ENCODE measurements at places on chromosomes 4 and X. TPM values are rescaled to one million over a fixed set of nuclear protein-coding genes. Genes with fewer than 3 reads are reported as not detected.

Gene KIT
- total RNA-seq, result 2.1 TPM

GRCh38 chr4:128538111-128538882, 250.7 kb upstream of the PGRMC2 start:
- no peak for DNase-seq
- no peak overlapping the region for H3K27ac ChIP-seq
- no peaks in the 10 kb centered on the region for H3K4me1 ChIP-seq
- no peaks in the 10 kb centered on the region for H3K27me3 ChIP-seq
- H3K4me3 ChIP-seq, result no peak overlapping the region

- H3K36me3 ChIP-seq, result no peaks in the 10 kb centered on the region
- DNase-seq, result no peak
- no peaks in the 10 kb centered on the region for H3K27me3 ChIP-seq
These were observed 16.5 kb upstream of the PACRGL start for GRCh38 chr4:20683766-20684165.

DNA sequence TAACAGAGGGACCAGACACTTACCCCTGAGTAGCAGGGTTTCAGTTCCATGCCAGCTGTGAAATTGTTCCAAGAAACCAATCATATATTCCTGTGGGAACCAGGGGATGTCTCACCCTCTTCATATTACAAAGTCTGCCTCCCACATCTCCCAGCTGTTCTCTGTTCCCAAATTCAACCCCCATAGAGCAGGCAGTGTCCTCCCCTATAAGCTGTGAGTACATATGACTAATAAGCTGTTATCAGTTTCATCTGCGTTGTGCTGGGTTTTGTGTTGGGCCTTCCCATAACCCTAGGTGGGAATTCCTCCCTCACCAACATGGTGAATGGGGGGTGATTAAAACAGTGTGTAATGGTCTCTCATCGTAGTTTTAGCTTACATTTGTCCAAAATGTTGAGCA, 41.0 kb downstream of the CEP44 start:
- H3K4me1 ChIP-seq, result no peaks in the 10 kb centered on the region
- no peaks in the 10 kb centered on the region for H3K36me3 ChIP-seq
- H3K27me3 ChIP-seq, result no peaks in the 10 kb centered on the region
- DNase-seq, result no peak

DNA sequence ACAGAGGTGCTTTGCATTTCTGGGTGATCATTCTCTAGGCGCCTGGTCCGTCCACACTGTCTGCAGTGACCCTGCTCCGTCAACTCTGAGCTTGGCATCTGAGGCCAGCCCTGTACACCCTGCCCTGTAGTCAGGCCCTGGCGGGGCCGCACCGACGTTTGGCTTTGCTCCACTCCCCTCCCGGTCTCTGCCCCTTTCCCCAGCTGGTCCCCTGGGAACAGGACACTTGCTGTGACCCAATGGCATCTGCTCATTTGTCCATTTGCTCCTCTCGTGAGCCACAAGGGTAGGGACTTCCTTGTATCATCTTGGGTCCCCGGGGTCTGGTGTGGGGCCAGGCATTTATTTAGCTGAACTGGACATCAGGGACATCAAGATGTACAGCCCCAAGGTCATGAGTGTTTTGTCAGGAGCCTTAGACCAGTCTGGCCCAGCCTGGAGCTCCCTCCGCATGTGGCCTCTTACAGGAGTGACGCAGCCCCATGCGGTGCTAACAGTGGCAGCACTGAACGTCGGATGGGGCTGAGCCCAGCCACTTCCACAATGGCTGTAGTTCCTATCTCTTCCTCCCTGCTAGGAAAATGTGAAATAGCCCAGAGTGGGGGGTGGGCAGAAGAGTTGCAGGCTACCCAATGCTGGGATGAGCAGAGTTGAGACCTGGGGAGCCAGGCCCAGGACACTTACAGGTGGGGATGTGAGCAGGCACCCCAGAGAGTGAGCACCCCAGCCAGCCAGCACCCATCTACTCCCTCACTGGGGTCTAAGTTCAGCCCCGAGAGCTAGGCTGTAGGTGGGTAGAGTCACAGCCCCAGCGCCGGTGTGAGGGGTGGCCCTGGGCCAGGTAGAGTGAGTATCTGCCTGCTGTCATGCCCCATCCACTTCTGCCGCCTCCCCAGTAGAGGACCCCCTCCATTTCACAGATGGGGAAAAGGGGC, 2.0 kb upstream of the SH3BP2 start:
- peak overlapping the region; percentile 84 for H3K27ac ChIP-seq
- DNase-seq, result no peak
- peaks cover 47% of the 10 kb centered on the region for H3K4me1 ChIP-seq
- no peaks in the 10 kb centered on the region for H3K36me3 ChIP-seq
- no peak overlapping the region for H3K4me3 ChIP-seq
